ENCODE measurements at places on chromosomes 3 and 15.

GRCh38 chr3:135694142-135694541 is 271.4 kb upstream of the PPP2R3A start:
- DNase-seq = no peak

- no peak for DNase-seq
These were observed 5.5 kb downstream of the ANKDD1A start for GRCh38 chr15:64917211-64917610.

DNA sequence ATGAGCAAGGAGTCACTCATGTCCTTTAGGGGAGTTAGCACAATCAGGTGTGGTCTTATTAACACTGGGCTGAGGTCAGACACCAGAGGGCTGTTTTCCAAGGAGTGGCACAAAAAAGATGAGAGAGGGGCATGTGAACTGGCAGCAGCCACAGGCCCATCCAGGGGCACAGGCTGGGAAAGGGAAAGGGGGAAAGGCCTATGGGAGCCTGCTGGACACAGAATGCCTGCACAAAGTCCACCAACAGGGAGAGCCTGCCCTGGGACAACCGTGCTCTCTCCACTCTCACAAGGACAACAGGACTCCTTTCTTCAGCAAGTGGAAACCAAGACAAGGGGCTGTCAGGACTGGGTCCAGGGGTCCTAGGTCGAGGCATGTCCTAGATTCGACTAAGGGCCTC is 109.6 kb downstream of the ADCY5 start:
- no peak for DNase-seq

DNA sequence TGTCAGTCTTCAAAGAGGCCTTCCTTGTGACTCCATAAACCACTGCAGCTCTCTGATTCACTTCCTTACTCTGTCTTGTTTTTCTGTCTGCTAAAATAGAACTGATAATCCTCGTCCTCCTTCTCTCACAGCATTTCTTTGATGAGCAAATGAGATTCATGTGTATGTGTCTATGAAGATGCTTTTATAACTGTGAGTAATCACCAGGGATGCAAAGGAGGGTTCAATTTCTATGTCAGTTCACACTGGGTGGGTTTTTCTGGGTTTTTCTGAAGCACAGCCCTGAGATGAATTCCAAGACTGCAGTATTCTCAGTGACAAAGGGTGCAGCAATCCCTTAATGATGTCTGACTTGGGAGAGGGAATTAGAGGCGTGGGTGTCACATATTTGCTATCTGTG is 746.6 kb upstream of the CFAP20DC start:
- DNase-seq = no peak
